ENCODE measurements at places on chromosomes 5 and 9.

GRCh38 chr5:61796773-61797172 is 464.7 kb downstream of the ZSWIM6 start:
- no peak for DNase-seq

DNA sequence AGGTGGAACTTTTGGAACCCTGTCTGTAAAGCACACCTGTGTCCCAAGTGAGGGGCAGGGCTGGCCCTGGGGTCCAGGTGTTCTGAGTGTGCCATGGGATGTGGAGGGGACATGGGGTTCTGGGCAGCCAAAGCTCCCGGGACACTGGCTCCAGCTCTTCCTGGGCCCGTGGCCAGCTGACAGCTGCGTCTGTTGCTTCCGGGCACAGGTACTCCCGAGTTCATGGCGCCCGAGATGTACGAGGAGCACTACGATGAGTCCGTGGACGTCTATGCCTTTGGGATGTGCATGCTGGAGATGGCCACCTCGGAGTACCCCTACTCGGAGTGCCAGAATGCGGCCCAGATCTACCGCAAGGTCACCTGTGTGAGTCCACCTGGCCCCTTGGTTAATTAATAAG is 50.7 kb downstream of the WNK2 start:
- no peak for DNase-seq

DNA sequence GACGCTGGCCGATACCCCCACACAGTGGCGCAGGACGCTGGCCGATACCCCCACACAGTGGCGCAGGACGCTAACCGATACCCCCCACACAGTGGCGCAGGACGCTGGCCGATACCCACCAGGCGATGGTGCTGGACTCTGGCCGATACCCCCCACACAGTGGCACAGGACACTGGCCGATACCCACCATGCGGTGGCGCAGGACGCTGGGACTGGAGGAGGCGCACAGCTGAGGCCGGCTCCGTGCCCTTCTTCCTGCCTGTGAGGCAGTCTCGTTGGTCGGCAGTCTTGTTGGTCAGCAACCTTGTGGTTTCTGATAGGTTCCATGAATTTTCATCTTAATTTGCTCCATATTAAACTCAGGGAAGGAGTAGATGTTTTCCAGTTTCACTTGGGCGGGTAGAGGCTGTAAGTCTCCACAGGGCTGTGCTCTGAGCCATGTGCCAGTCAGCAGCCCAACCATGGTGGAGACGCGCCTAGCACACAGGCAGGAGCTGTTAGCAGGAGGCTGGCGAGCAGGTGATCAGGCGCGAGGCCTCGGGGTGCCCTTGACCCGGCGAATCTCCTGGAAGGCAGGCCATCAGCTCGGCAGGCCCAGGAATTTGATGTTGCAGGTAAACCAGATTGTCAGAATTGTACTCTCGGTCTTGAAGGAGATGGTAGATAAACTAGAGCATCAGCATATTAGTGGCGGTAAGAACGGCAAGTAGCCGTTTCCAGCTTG is 75.6 kb downstream of the EHMT1 start:
- DNase-seq: no peak

GRCh38 chr9:127803507-127804352 is 1.0 kb downstream of the FPGS start:
- no peak for DNase-seq

DNA sequence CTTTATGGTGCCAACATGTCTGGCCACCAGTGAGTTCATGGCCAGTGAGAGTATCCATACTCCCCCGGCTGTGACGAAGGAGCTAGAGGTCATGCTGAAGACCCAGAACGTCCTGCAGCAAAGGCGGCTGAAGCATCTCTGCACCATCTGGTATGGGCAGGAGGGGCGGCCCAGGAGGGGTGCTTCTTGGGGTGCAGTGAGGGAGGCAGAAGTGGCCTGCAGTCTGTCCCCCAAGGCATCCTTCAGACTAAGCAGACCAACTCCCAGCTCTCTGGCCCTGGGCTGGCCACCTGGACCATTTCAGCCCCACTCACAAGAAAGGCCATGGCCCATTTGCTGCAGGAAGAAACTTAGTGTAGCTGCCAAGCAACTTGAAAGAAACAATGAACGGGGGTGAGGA is 11.0 kb downstream of the CCDC180 start:
- no peak for DNase-seq

GRCh38 chr5:60789551-60789950 is 54.5 kb downstream of the ELOVL7 start:
- no peak for DNase-seq

- DNase-seq: no peak
Observed at GRCh38 chr5:149302641-149303040, 31.0 kb downstream of the AFAP1L1 start.

DNA sequence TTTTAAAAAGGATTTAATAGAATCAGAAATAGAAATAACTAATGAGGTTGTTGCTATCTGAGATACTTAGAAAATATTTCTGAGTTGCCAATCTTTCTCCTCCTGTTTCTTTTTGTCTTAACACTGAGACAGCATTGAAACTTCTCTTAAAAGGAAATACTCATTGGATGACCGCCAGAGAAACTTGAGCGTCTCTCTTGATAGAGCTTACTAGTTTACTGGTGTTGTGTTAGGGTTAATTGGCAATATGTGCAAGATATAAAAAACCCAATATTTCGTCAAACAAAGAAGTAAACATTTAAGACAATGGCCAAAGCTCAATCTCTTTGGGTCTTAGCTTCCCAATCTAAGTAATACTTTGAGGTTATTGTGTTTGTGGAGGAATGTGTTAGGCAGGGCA is 176.4 kb upstream of the CHD1 start:
- no peak for DNase-seq

- no peak for DNase-seq
Observed at GRCh38 chr9:71758785-71759184, 9.5 kb downstream of the CEMIP2 start.

DNA sequence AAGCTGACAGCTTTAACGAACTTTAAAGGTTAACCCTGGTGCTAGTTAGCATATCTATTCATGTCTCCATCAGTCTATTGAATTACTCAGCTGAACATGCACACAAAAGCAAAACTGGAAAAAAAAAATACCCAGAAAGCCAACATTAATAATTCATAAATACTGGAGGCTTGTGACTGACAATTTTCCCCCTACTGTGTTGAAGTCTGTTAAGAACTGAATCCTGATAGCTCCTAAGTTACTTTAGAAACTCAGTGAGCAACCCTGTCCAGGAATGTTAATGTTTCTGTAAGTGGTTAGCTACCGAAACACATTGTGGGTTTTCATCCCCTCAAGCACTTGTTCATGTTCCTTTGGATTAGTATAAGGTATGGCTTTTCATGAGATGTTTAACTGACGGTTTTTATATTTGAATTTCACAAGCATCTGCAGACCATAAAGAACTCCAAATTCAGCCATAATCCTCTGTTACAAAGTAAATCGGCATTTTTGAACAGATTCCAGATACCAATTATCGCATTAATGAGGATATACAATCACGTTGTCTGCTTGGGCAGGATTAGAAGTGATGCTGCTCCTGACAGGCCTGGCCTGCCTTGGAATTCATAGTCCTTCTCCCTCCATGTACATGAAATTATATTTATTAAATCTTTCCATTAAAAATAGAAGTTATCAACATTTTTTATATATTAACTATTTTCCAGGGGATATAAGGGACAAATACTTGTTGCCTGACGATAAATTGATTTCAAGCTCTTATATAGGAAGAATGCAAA is 331.2 kb downstream of the TLE4 start:
- no peak for DNase-seq

- no peak for DNase-seq
Observed at GRCh38 chr5:37435261-37435660, 56.1 kb downstream of the WDR70 start.

- DNase-seq: no peak
Observed at GRCh38 chr9:120694559-120694958, 19.7 kb downstream of the MEGF9 start.

GRCh38 chr5:10374046-10375022 is 20.8 kb downstream of the MARCHF6 start:
- DNase-seq: no peak

DNA sequence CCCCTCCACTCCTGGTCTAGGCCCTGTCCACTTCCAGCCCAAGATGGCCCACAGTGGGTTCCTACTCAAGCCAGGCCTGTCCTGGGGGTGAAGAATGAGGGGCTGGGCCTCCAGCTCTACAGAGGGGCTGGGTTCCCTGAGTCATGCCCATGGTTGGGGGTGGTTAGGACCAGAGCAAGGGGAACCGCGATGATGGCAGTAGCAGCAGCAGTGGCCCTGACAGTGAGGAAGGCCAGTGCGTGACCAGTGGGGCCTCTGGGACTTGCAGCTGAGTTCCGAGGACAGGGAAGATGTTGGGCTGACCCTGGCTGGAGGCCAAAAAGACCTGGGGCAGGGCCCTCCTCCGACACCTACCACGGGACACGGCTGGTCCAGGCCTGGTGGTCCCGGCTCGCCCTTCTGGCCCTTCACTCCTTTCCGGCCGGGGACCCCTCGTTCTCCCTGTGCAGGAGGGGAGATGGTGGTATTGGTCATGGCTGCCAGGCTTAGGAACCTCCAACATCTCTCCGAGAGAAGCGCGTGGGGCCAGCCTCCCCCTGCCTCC is 9.2 kb upstream of the PHYKPL start:
- no peak for DNase-seq

DNA sequence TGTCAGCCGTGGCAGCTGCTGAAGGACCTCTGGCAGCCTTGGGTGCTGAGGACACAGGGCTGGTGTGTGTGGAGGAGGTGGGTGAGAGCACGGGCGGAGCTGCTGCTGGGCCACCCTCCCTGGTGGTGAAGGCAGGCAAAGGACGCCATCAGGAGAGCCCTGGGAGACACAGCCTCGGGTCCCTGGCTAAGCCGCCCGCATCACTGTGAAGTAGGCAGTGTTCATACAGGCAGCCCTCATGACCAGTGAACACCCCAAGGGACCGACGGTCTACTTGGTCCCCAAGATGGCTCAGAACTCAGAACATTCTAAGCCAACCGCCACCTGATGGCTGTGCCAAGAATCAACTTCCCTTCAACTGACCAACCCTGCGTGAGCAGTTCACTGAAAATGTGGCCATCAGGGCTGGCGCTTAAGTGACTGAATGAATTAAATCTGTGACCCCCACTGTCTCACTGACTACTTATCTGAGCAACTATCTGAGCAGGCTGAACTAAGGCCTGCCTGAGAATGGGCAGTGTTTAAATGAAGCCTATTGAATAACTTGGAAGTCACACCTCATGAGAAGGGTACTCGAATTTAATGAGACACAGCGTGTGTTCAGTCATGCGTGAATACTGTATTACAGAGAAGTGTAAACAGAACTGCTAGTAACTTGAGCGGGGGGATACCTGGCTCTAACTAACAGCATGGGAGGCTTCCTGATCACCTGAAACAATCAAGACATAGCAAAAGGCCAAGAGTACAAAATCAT is 54.7 kb upstream of the SIMC1 start:
- no peak for DNase-seq

DNA sequence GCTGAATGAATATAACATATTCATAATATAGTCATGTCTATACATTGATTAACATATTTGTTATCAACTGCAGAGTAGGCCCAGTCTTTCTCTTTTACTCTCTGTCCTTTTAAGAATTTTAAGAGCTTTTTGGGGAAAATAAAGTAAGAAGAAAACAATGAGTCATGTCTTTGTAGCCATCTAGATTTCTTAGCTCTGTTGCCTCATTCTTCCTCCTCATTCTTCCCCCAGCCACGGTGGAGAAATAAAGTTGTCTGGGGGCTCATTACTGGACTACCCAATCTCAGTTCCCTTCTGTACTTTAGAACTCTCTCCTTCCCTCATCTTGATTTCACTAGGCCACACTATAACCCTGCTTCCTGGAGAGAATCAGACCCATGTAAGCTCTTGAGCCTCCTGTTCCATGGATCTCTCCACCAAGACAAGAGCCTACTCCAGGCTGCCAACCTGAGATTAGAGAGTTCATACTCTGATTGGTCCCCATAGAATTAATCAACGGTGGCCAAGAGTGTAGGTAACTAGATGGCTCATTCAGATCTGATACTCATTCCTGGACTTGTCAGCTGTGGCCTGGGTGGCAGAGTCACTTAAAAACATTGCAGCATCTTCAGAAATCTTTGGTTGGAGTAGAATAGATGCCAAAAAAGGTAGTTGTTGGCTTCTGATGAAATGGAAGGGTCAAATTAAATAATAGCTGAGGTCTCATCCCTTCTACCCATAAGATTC is 44.2 kb downstream of the ITGA1 start:
- no peak for DNase-seq

DNA sequence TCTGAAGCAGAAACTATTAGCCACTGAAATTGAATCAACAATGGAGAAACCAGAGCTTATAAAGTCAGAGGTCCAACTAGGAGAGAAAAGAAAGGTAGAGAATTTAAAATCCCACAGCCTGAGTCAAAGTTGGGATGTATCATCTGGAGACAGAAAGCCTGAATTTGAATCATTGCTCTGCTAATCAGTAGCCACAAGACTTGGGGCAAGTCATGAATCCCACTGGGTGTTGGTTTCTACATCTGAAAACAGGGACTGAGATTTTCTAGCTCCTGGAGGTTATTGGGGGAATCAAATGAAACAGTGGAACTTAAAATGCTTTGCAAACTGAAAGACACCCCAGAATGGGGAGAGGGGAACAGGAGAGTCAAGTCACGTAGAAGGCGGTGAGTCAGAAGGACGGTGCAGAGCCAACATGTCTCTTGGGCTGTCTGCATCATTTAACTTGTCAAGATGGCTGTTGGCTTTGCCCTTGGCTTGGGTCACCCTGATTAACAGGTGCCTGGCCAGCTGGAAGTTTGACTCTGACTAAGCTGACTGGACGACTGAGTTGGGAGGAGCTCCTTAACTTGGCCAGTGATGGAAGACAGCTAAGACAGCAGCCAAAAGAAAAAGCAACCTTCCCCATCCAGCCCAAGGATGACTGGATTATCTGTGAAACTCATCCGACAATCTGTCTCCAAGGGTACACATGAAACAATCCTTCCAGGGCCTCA is 60.6 kb upstream of the ADRA1B start:
- no peak for DNase-seq

Measured in cerebellar nuclear complex (tissue), 1 donor.